ENCODE measurements at places on chromosomes 5 and 9.

GRCh38 chr5:10988622-10989021, 227.6 kb upstream of the DAP start:
- DNase-seq: no peak

DNA sequence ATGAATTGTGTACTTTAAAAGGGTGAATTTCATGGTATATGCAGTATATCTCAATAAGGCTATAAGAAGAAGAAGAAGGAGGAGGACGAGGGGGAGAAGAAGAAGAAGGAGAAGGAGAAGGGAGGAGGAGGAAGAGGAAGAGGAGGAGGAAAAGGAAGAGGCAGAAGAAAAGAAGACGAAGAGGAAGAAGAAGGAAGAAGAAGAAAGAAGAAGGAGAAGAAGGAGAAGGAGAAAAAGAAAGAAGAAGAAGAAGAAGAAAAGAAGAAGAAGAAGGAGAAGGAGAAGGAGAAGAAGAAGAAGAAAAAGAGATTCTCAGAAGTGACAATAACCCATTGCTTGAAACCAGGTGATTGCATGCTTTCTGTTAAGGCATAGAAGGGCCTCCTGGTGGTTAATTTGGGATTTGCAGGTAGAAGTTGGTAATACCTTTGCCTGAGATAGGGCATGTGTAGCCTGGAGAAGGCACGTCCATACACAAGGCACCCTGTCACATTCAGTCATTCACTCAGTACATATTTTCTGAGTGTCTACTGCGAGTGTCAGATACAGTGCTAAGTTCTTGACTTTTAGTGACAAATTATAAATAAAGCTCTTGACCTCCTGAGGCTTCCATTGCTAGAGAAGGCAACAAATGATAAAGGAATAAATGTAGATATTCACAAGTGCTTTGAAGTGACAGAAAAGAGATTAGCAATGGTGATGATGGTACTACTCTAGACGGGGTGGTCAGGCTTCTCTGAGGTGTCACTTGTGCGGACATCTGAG, 231.3 kb downstream of the NPR3 start:
- no peak for DNase-seq

GRCh38 chr5:42894057-42894456, 82.4 kb upstream of the SELENOP start:
- no peak for DNase-seq

DNA sequence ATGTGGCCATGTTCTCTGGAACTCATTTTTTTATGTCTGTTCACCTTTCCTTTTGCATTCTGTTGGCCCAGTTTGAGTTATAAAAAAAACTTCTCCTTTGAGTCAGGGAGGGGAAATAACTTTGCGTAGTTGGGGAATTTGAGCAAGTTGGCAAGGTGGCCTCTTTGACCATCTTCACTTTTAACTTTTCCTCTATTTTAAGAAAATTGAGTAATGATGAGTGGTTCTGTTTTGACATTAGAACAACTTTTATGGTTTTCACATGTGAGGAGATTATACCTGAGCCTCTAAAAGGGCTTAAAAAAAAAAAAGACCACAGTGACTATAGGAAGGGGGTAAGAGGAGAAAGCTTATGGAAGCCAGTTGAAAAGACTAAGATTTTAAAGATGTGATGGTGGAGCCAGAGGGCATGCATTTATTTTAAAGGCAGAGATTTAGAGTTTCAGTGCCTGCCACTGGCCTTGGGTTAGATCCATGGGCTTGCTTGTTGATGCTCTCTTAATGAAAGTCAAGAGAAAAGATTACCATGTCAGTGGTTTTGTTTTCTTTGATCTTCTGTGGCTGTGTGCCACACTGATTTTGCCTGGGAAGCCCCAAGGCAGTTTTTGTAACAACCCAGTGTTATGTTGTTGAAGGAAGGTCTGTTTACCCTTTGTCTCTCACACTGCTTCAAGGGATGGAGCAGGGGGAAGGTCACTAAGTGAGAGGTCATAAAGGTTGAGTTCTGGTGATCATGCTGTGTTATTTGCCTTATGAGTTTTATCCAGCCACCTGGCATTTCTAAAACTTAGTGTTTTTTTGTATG, 219.7 kb upstream of the CD180 start:
- DNase-seq: no peak

Measured in GM18507 (cell line).